ENCODE measurements at places on chromosomes 12 and 14.
A peak's percentile ranks its signal among the peaks of the same experiment; 100 is the strongest.

GRCh38 chr14:33343016-33343415 lies 404.3 kb downstream of the NPAS3 start:
- DNase-seq, result no peak

DNA sequence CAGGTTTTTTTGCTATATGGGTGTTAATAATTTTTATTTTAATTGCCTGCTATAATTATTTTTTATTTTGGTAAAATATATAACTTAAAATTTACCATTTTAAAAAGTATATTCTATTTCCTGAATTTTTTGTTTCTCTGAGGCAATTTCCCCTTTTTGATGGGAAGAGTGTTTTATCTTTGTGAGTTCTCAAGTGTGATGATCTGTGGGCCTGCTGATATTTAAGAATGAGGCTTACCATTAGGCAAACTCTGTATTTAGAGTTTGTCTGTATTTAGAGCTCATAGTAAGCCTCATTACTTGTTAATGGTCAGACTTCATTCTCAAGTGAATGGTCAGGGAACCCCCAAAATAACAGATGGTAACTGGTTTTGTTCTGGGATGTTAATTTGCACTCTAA lies 48.0 kb downstream of the WNK1 start:
- DNase-seq, result no peak

DNA sequence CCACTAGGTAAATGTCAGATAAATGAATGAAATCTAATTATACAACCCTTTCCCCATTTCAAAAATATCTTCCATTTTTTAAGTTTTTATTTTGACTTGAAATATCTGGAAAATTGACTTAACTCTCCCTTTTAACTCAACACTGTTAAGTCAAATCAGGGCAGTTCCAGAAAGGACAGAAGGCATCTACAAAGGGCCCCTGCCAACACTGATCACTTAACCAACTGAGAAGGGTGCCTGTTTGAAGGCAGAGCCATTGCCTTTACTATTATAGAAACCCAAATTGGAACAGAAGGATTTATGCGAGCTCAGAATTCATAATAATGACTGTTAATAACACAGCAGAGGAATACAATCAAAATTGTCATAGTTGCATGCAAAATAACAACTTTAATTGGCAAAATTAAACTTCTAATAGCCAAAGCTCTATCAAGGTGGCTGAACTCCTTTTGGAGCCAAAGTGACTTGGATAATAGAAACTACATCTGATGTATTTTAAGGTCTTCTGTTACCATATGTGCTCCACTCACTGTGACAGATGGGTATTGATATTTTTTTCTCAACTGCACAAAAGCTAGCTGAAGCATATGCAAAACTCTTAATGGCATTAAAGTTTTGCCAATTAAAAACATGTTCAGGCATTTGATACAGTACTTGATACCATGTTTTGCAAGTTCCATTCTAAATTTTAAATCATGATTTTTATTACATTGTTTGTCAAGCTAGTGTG lies 383.8 kb downstream of the NOVA1 start:
- DNase-seq, result no peak

GRCh38 chr12:6943722-6944380 lies at the start of the genes C12orf57 and RNU7-1:
Gene C12orf57, plus strand, starts transcription at chr12:6944022. Its CDS starts 100 bp downstream, at chr12:6944122.
Gene RNU7-1, plus strand, starts transcription at chr12:6943816.
- DNase-seq, result peak; percentile 99

DNA sequence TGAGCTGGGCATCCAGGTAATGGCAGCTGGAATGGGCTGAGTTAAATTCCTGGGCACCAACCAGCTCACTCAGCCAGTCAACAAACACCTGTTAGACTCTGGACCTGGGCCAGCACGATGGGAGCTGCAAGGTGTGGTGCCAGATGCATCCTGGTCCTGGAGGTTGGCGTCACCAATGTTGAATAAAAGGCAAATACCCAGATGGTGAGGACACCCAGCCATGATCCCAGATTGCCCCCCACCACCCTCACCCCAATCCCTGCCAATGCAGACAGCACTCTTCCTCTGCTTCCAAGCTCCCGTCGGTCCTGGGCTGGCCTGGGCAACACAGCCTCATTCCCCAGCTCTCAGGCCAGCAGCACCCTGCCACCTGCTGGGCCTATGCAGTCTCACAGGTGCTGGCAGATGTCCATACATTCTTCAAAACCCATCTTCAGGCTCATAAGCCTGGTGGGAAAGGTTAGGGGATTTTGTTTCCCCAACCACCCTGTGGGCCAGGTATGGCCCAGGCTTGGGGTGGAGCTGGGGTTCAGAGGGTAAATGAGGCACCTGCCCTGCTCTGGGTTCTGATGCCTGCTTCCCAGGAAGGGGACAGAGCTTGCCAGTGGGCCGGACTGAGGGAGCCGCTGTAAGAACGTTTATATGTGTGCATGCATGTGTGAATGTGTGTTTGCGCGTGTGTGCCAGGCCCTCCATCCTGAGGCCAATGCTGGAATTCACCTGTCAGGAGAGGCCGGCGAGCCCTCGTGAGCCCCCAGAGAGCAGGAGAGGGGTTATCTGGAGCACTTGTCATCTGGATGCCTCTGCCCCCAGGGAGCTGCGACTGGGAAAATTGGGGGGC lies 58.0 kb downstream of the LGMN start:
- DNase-seq, result peak; percentile 48

- no peak for DNase-seq
Observed at GRCh38 chr14:72610831-72611200, 283.1 kb downstream of the DPF3 start.

- no peak for DNase-seq
Observed at GRCh38 chr14:91280129-91280528, 35.6 kb upstream of the GPR68 start.

GRCh38 chr14:52033101-52033642 lies 35.7 kb downstream of the NID2 start:
- DNase-seq, result no peak

- DNase-seq, result no peak
Observed at GRCh38 chr12:12336049-12336411, 14.0 kb downstream of the MANSC1 start.

GRCh38 chr14:35352274-35353233 lies 52.0 kb downstream of the NFKBIA start:
- peak; percentile 53 for DNase-seq

DNA sequence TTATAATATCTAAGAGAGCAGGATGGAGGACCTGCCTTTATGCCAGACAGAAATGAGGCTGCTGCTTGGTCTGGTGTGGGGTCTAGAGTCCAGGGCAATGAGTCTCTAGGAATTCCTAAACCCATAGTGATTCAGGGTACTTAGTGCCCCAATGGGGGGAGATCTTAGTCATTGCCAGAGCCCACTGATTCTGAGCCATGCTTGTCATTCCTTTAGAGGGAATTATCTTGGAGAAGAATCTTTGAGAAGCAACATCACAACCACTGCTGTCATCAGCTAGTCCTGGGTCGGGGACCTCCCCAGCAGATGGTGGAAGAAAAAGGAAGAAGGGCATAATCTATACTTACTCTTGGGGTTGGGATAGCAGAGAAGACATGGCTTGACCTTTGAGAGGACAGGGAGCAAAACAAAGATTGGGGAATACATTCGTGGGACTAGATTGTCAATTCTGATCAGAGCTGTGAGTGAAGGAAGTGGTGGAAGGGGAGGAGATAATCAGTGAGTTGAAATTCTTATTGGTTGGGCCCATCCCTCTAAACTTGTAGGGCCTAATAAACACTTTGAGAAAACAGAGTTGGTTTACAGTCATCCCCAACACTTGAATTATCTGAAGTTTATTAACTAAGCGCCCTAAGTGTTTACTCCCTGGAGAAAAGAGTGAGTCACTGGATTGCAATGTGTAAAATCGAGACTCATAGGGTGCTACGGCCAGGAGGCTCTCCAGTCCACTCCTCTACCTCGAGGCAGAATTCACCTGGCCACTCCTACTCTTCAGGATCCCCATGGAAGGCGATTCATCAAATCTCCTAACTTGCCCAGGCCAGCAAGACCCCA lies 3.0 kb upstream of the KRT3 start:
- no peak for DNase-seq

DNA sequence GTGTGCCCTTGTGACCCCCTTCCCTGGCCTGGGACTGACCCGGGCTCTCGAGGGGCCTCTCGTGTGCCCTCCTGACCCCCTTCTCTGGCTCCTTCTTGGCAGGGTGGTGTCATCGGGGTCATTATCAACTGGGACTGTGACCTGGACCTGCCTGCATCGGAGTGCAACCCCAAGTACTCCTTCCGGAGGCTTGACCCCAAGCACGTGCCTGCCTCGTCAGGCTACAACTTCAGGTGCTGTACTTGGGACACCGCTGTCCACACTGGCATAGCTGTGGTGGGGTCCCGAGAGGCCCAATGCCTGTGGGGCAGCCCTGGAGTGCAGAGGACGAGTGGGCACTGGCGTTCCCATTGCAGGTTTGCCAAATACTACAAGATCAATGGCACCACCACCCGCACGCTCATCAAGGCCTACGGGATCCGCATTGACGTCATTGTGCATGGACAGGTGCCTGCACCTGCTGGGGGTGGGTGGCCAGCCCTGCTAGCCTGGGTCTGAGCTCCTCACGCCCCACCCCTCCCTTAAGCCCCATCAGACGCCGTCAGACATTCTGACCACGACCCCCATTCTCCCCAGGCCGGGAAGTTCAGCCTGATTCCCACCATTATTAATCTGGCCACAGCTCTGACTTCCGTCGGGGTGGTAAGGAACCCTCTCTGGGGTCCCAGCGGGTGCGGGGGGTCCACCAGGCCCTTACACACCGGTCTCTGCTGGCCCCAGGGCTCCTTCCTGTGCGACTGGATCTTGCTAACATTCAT lies 2.5 kb downstream of the P2RX2 start:
- DNase-seq, result no peak

DNA sequence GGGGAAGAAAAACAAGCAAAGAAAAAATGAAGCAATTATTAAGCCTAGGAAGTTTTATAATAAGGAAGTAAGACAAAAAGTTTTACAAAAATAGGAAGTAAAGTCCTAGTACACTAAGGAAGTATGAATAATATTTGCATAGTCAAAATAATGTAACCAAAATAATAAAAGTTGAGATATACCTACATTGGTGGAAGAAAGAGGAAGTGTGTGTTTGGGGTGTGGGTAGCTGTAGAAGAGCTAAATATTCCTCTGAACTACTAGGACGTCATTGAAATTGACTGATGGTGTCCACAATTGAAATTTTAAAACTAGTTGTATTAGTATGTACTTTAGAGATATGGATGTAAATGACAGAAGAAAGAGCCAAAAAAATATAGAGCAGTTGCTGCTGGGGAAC lies 228.4 kb upstream of the OTX2 start:
- no peak for DNase-seq

GRCh38 chr12:71046215-71046614 lies 111.6 kb downstream of the TSPAN8 start:
- no peak for DNase-seq

DNA sequence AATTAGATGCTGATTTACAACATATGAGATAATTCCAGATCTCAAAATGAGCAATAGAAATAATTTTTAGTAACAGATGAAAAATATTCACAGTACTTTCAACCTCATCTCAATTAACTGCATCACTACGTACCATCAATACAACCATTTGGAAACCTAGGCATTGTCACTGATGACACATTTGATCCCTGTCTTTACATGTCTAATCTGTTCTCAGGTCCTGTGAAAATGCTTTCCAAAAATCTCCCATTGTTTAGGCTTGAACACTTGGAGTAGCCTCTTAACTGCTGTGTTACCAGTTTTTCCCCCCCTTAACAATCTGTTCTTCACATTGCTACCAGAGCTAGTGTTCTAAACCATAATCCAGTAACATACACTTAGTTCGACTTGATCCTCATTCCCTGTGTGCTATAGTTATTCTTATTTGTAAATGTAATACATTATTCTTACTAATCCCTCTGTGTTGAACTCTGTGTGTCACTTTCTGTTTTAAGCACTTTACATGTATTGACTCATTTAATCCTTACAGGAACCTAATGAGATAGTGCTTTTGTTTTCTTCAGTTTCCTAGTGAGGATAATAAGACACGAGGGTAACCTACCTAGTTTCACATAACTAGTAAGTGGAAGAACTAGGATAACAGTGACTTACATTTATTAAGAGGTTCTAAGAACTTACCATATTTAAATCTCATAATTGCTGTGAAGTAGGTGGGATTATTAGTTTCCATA lies 41.7 kb downstream of the LARP4 start:
- DNase-seq, result no peak

GRCh38 chr12:94227066-94227465 lies 78.7 kb downstream of the PLXNC1 start:
- no peak for DNase-seq

Measured in ELF-1 (cell line).